ENCODE measurements at places on chromosomes 3 and 15. TPM values are rescaled to one million over a fixed set of nuclear protein-coding genes. Genes with fewer than 3 reads are reported as not detected.

The MYLK gene
- total RNA-seq = 15.6 TPM

The FEZF2 gene
- total RNA-seq = not detected

The PP2D1 gene
- total RNA-seq = not detected

The EFHB gene
- 0.41 TPM for total RNA-seq

The COLQ gene
- 0.43 TPM for total RNA-seq

The IL17RB gene
- total RNA-seq = 0.94 TPM

The PCNP gene
- total RNA-seq = 107 TPM

The EFCC1 gene
- total RNA-seq = 0.06 TPM

The GRK7 gene
- not detected for total RNA-seq

The NOX5 gene
- total RNA-seq = 0.31 TPM

The ADAMTS9 gene
- total RNA-seq = 0.54 TPM

The CSTA gene
- total RNA-seq = 0.95 TPM

The TIMP4 gene
- total RNA-seq = 10.9 TPM

The CRABP1 gene
- 0.71 TPM for total RNA-seq

The TBCCD1 gene
- total RNA-seq = 6.6 TPM

The ACKR2 gene
- 0.07 TPM for total RNA-seq

The NR1I2 gene
- not detected for total RNA-seq

The COL6A5 gene
- total RNA-seq = not detected

The PRC1 gene
- 189 TPM for total RNA-seq

The ZNF660 gene
- total RNA-seq = not detected

The GOLGA6B gene
- total RNA-seq = not detected

The FAM107A gene
- not detected for total RNA-seq

The TMPRSS7 gene
- total RNA-seq = 0.05 TPM

The DOCK3 gene
- total RNA-seq = 0.50 TPM

The SUCNR1 gene
- not detected for total RNA-seq

The KIF15 gene
- 8.9 TPM for total RNA-seq

The IQCF5 gene
- not detected for total RNA-seq

The IRAK2 gene
- total RNA-seq = 23.4 TPM
